Urinary bladder (tissue), 4 donors: ENCODE measurements at places on chromosomes 2 and 18. TPM values are rescaled to one million over a fixed set of nuclear protein-coding genes. Genes with fewer than 3 reads are reported as not detected.

The ANKRD30BL gene
- total RNA-seq = 0.26 TPM

The MC4R gene
- total RNA-seq = 0.16 TPM

The SLC4A3 gene
- 1.3 TPM for total RNA-seq

DNA sequence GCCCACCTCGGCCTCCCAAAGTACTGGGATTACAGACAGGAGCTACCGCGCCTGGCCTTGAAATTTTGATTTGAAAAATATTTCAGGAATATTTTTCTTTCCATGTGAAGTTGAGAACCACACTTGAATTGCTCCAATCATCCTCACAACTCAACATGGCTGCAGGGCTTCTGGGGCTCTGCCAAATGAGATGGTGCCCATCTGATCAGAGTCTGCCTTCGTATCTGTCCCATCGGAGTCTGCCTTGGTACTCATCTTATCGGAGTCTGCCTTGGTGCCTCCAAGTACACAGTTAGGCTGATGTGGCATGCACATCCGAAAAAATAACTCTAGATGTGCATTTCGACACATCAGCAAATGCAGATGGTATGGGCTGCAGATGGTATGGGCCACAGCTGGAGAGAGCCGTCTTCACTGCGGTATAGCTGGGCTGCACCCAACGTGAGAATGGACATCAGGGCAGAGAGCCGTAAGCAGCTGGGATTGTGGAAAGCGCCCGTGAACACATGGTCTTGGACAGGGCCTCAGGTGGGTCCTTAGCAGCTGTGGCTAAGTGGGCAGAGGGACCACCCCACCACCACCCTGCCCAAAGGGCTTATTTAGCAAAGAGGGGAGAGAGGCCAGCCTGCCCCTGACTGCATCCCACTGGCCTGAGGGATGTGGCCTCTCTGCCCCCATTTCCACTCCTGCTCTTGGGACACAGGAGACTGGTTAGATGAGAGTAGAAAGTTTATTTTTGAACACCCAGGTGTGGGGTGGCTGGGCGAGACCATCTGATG, 52.1 kb upstream of the RBM44 start:
- DNase-seq = no peak

DNA sequence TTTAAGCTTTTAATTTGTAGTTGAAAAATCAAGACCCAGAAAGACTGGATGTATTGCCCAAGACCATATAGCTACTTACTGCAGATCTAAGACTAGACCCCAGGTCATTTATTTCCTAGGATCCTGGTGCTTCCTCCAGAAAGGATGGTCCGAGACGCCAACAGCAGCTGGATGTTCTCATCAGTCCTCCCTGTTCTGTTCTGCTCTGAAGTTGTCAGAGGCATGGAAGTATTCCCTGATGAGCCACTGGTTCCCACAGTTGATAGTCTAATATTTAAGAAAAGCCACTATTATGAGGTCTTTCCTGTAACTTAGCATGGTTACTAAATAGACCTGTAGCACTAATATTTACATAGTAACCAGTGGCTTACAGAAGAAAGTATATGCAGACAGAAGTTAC, 393.5 kb downstream of the MTX2 start:
- no peak for DNase-seq

- no peak for DNase-seq
Measured at GRCh38 chr2:15120631-15121030, 440.5 kb downstream of the NBAS start.

GRCh38 chr18:6139007-6139406, 243.7 kb upstream of the TMEM200C start:
- DNase-seq = no peak

GRCh38 chr2:79640001-79640400, 127.2 kb downstream of the CTNNA2 start:
- DNase-seq = no peak

DNA sequence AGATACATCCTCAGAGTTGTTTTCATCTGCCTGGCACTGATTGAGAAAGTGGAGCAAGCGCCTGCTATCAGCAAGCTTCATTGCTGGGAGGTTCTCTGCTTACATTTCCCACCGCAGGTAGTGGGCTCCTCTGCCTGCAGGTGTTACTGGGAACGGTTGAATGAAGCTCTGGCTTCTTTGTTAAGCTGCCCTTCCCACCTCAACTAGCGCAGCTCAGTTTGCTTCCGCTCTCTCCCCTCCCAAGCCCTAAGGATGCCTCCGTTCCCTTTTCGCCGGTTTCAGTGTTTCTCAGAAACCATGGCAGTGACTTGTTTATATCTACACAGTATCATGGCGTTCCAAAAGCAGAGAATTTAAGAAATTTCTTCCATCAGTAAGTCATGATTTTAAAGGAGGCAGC, 72.2 kb upstream of the B3GNT7 start:
- no peak for DNase-seq

DNA sequence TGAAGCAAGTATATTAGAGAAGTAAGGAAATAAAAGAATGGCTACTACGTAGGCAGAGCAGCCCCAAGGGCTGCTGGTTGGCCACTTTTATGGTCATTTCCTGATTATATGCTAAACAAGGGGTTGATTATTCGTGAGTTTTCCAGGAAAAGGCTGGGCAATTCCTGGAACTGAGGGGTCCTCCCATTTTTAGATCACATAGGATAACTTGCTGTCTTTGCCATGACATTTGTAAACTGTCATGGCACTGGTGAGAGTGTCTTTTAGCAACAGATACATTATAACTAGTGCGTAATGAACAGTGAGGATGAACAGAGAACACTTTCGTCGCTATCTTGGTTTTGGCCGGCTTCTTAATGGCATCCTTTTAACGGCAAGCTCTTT, 2.6 kb upstream of the UBE2F start:
- DNase-seq = no peak

DNA sequence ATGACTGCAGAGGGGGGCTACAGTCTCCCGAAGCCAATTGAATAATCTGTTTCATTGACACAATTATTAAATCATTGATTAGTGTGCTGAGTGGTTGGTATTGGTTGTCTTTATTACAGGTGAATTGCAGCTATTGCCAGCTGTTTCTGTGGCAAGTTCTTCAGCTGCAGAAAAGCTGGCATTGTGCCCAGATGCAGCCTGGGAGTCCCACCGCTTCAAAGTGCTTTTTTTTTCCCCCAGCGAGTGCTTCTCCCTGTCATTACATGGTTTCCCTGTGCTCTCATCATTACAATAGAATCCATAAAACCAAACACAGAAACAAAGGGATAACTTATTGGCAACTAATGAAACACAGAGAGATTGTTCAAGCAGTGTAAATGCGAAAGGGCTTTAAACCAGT, 164.7 kb downstream of the GRB14 start:
- DNase-seq = no peak

DNA sequence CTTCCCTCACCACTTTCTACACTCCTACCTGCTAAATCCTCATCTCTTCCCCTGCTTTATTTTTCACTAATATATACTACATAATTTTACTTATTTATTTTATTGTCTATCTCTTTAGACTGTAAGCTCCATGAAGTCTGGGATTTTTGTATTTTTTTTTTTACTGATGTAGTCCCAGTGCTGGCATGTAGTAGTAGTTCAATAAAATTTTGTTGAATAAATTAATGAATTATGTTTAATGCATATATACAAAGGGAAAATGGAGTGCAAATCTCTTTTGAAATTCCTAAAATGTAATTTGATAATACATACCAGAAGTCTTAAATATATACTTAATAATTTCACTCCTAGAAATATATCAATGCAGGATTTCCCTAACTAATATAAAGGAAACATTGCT, 7.1 kb upstream of the NABP1 start:
- no peak for DNase-seq
